ENCODE measurements at places on chromosomes 1 and 21.

GRCh38 chr1:248710305-248710900, 7.8 kb upstream of the OR14I1 start:
- no peak for DNase-seq

GRCh38 chr1:153803470-153804056, 28.4 kb downstream of the SLC27A3 start:
- no peak for DNase-seq

- DNase-seq = no peak
These were observed 53.0 kb upstream of the LRRN2 start for GRCh38 chr1:204738506-204738905.

DNA sequence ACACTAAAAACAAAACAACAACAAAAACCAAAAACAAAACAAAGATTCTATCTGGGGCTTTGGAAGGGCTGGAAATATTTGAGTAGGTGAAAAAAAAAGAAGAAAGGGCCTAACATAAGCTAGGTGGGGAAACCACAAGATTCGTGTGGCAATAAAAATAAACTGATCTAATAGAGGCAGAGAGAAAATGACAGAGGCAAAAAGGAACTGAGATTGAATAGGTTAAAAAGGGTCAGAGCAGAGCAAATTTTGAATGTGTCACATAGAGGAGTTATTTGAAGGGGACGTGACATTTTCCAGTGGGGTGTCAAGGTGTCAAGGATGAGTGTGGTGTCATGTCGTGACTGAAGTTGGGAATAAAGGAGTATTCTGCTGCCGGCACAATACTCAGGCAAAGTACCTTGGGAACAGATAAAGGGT, 65.2 kb upstream of the RALGPS2 start:
- no peak for DNase-seq

GRCh38 chr1:8740034-8740449, 77.4 kb downstream of the RERE start:
- DNase-seq = no peak

DNA sequence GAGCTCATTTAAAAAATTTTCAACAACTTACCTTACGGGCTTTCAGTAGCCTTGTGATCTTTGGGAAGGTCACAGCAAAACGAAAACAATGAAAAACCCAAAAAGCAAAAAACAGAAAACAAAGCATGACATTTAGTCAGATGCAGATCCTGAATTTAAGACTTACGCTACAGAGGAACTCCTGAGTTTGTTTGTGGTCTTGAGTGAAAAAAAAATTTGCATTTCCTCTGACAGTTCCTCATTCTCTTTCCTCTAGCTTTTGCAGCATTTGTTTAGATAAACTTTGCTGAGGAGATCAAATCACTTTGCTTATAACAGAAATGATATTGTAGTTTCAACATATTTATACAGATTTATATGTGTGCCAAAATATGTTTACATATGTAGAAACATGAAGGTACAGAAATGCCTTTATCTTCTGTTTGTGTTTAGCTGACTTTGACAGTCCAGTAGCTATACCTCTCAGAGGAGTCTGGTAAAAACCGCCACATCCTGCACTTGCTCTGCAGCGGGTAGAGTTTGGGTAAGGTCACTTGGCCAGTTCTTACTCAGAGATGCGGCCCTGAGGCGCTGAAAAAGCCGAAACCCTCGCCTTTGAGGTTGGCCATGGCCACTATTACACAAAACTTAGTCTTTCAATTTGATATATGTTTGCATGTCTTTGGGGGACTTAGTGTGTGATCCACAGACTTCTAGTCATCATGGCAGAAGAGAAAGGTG, 142.5 kb downstream of the TNR start:
- DNase-seq = no peak

GRCh38 chr1:118304722-118305359, 119.8 kb upstream of the SPAG17 start:
- DNase-seq = no peak

GRCh38 chr1:225253784-225254183, 174.1 kb downstream of the LBR start:
- no peak for DNase-seq

DNA sequence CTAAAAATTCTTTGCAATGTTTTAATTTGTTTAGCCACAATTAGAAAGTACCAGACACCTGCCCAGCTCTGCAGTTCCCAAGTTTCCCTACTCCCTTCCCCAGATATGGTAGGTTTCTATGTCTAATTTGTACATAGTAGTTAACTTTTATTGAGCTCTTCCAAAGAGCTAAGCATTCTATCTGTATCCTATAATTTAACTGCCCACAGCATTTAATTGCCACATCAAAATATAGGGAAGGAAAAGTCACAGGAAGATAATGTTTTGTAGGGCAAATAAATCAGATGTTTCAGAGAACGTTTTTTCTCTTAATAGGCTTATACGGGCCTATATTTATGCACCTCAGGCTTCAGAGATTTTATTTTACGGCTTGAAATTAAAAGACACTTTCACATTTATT, 15.7 kb upstream of the FMO3 start:
- no peak for DNase-seq

DNA sequence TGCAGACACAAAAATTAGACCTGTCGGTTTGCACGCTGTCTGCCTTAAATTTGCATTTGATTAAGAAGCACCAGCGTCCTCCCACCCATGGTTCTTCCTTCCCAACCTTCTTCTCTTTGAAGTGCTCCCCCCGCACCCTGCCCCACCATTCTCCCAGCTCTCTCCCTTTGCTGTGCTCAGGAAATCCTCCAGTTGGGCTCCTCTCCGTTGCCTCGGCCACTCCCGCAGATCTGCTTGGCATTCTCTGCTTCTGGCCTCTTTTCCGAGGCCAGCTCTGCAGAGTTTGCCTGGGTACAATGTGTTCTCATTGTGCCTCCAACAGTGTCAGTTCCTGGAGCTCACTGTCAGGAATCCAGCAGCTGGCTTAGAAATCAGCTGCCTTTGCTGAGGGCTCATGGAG, 126.1 kb downstream of the NAV1 start:
- no peak for DNase-seq

GRCh38 chr1:83735526-83735925, 263.4 kb downstream of the TTLL7 start:
- DNase-seq = no peak

DNA sequence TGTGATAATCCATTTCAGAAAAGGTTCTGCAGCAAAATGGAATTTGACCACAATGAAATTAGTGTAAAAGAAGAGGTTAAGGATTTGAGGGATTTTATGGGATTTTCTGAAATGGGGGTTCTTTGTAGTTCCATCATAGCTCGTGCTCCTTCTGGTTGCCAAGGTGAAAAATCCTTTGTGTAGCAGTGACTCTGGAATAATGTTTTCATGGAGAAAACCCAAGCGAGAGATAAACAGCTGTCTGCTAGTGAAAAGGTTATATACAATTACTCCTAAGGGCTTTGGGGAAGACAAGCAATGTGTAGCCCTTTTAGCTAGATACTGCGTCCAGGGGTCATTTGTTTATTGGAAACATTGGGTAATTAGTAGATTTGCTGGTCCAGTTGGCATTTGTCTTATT, 453.2 kb upstream of the DEPDC1 start:
- DNase-seq = no peak

- no peak for DNase-seq
These were observed 51.0 kb downstream of the PSMG1 start for GRCh38 chr21:39132248-39132647.

DNA sequence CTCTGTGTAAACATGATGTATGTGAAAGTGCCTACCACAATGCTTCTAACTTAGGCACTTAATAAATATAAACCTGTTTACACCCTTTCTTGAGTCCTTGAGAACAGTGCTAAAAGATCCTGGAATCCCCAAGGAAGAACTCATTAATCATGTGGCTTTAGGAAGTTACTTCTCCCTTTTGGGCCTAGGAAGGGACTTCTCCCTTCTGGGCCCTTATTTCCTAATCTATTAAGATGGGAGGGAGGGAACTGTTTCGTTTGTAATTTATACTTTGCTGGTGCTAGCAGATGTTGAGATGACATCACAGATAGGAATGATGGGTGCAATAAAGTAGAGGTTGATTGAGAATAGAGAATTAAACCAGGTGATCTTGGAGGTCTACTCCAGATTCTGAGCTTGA, 1.2 kb downstream of the BTF3L4 start:
- DNase-seq = no peak
